ENCODE measurements at places on chromosomes 11 and 22.

DNA sequence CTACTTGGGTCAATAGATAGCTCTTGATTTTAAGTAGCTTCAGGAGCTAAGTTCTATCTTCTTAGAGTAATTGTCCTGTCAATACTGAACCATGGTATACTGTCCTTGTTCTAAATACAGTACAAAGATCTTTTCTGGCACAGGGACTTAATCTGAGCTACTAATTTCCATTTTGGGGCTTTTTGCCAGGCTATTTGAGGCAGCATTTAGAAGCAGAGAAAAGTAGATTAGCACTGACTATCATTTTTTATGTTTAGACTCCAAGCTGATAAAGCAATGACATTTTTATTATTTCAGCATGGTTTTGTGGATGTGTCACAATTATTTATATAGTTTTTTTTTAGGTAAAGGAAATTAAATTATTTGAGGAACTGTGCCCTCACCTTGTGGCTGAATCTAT is 163.2 kb downstream of the FAT3 start:
- DNase-seq: no peak

DNA sequence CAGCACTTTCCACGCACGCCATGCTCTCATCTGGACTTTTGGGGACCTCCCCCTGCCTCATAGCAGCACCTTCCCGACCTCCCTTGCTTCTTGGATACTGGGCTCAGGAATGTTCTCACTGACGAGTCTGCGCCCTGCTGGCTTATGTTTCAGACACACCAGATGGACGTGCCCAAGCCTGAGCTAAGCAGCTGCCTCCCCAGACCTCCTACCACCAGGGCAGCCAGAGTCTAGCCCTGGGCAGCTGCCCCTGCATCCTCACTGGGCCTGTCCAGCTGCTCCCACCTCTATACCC is 13.2 kb upstream of the RGL4 start:
- no peak for DNase-seq

GRCh38 chr22:19513823-19514222 is 10.4 kb downstream of the CLDN5 start:
- DNase-seq: no peak

DNA sequence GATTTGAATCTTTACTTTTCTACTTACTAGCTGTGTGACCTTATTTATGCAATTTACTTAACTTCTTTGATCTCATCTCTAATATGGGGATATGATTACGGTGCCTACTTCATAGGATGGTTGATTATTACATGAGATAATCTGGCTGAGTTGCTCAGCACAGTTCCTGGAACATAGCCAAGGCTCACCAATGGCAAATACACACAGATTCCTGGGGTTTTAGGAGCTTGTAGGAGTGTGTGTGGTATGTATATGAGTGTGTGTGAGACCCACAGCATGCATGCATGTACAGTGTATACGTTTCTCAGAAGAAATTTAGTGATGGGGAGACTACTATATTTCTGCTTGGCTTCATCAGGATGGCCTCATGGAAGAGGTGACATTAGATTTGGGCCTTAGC is 256.9 kb downstream of the KIRREL3 start:
- DNase-seq: no peak

DNA sequence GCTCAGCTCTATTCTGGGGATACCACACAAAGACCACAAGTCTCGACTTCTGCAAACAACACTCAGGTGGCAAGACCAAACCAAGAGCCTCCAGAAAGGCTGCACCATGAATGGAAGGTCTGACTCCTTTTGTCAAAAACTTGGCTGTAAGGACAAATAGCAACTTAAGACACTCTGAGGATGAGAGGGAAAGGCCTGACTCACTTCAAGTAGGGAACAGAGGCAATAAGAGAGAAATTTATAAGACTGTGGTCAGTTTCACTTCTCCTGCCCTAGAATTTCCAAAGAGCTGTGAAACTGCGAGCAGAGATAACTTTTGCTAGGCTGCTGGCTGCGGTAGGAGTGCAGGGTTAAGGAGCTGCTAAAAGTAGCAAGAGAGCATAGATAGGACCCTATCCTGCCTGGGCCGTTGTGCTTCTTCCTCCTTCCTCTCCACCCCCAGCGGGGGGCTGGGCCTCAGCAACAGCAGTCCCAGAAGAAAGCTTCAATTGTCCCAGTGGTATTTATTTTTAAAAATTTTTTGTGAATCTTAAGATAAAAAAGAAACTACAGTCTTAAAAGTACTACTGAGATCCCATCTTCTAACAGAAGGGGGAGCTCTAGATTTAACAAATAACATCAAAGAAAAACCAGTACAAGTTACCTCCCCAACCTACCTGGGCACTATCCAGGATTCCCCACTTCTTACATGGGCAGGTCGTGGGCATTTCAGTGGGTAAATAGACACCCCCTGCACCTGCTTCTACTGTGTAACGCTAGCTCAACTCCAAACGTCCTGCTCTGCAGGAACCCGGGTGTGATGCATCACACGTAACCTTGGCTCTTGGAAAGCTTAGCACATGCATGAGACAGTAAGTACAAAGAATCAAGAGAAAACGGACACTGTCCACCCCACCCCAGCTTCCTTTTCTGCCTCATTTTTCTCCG is 66.4 kb downstream of the SGSM3 start:
- peak; percentile 100 for DNase-seq

DNA sequence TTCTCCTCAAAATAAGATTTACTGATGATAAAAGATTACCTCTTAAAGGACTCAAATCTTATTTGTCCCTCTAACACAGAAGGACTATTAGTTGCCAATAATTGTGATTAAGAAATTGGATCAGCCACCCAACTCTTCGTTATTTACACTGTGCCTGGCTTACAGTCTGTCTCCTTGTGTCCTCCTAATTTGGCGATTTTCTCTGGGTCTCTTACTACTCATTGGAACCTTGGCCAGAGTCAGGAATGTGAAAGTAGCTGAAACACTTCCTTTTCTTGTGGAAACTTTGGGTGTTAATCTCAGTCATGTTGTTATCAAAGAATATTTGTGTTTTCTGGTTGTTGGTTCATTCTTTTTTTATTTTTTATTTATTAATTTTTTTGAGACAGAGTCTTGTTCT is 83.2 kb downstream of the TEAD1 start:
- DNase-seq: no peak

DNA sequence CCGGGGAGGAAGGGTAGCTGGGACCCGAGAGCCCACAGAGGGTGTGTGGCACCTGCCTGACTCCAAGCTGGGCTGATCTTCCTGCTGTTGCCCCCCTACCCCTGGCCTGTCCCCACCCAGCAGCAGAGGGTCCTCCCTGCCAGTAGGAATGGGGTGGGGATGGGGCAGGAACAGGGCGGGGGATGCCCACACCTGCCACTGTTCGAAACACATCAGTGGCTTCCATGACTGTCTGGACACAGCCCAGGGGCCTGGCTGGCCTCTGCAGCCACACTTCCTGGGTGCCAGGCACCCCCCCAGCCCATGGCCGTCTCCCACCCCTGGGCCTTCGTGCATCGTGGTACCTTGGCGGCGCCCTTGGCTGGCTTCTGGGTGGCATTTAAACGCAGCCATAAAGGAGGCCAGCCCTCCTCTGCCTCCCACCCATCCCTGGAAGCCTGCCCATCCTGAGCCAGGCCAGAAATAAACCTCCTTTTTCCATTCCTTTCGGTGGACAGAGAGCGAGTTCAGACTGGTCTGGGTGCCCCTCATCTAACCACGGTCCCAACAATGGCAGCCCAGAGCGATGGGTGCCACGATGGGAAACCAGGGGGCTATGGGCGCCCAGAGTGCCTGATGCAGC is 745 bp upstream of the SHISAL1 start:
- no peak for DNase-seq

DNA sequence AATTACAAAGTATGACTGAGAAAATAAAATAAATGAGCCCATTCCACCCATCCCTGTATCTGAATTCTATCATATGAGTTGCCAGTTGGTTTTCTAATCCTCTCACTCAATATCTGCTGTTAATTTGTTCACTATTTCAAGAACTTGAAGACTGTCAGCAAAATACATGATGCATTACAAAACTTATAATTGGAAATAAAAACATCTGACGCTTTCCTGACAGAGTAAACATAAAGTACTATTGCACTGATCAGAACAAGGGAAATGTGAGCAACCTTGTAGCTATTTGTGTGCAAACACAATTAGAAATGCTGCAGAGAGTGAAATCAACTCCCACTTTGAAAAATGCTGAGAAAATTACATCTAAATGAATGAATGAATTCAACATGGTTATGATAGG is 97.1 kb downstream of the MPPED2 start:
- no peak for DNase-seq

- DNase-seq: no peak
Measured at GRCh38 chr11:75133976-75134375, 16.9 kb upstream of the SLCO2B1 start.

DNA sequence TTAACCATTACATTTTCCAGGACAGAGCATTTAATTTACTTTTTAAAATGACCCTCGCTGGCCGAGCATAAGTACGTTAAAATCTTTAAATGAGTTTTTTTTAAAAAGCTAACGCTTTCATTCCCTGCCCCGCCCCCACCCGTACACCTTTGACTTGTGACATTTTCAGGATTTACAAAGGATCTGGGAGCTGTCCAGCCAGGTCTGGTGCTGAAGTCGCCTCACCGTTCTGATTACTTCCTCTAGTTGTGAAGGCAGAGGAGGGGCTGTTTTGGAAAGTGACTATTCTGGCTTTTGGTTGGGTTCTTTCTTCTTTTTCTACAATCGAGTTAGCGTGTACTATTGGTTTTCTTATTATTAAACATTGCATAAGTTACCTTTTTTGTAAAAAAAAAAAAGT is 2.9 kb downstream of the C11orf87 start:
- DNase-seq: no peak

- DNase-seq: no peak
Measured at GRCh38 chr11:17529844-17530185, 14.4 kb downstream of the USH1C start.

GRCh38 chr22:40665312-40665711 is 14.0 kb upstream of the MCHR1 start:
- DNase-seq: no peak

DNA sequence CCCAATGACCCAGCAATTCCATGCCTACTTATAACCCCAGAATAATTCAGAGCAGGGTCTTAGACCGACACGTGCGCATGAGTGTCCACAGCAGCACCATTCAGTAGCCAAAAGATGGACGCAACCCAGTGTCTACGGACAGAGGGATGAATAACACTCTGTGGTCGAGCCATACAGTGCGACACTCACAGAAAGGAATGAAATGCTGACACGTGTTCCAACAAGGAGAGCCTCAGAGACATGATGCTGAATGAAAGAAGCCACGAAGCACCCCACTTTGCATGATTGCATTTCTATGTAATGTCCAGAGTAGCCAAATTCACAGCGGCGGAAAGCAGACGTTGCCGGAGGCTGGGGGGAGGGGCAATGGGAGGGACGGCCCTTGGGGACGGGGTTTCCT is 134.4 kb downstream of the CTTN start:
- no peak for DNase-seq
